NCI-H2029 (cell line): ENCODE measurements at places on chromosomes 2 and 18.

DNA sequence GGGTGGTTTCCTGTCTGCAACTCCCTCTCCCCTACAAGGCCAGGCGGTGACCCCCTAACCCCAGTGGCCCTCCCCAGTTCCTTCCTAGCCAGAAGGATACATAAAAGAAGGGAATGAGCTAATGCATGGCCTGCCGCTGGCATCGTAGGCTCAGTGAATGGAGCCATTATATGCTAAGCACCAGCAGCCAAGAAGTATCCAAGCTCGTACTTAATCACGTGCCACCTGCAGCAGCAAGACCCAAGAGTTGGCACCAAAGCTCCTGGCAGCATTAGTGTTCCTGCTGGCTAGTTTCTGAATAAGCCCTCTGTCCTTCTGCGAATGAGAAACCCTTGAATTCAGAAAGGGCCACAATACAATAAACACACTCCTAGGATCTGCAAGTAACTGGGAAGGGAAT is 4.3 kb downstream of the DBI start:
- no peak for DNase-seq

DNA sequence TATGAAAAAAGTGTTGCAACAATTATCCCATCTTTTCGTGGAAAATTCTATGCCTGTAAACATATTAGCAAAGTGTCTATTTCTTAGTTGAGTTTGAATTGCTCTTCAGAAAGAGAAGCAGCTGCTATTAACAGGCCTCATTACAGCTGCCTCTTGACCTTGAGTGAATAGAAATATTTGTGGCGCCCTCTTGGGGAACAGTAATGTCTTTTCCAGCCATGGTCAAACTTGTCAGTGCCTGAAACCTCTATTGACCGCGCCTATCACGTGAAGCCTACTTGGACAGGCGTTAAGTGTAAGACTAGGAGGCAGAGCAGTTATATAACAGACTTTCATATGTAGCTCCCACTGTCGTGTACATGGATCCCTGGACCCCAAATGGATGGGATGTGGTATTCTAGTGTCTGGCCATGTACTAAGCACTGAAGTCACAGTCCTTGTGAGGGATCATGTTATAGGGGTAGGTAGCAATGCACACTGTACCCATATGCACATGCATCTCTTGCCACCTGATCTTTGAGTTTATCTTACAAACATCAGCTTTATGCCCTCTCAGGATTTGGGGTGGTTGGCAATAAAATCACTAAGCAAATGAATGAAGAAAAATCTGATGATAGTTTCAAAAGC is 245.0 kb downstream of the PTGR3 start:
- no peak for DNase-seq

DNA sequence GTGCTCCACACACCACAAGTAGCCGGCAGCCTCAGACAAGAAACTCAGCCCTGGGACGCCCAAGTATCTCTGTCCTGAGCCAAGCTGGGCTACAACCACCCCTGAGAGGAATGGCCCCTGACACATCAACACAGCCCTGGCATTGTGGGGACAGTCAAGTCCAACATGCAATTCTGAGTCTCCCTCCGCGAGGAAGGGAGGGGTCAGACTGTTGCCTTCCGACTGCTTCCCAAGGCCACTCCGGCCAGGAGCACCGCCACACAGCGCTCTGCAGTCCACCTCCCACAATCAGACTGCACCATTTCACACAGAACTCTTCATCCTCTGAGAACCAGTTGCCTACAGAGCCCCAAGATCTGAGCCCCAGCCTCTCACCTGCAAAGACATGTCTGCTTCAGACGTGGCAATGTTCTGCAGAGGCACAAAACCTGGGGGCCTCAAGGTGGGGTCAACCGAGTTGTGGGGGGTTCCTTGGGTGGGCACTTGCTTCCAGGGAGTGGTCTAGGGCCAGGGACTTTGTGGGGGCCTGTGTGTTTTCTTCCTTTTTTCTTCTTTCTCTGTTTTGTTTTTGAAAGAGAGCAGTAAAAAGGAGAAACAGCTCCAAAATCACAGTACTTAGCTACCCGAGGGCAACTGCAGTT is 76.7 kb upstream of the SALL3 start:
- no peak for DNase-seq

GRCh38 chr2:100924122-100924519 is 78.0 kb upstream of the RPL31 start:
- DNase-seq = no peak

GRCh38 chr2:46064396-46064795 is 232.8 kb upstream of the EPAS1 start:
- no peak for DNase-seq

DNA sequence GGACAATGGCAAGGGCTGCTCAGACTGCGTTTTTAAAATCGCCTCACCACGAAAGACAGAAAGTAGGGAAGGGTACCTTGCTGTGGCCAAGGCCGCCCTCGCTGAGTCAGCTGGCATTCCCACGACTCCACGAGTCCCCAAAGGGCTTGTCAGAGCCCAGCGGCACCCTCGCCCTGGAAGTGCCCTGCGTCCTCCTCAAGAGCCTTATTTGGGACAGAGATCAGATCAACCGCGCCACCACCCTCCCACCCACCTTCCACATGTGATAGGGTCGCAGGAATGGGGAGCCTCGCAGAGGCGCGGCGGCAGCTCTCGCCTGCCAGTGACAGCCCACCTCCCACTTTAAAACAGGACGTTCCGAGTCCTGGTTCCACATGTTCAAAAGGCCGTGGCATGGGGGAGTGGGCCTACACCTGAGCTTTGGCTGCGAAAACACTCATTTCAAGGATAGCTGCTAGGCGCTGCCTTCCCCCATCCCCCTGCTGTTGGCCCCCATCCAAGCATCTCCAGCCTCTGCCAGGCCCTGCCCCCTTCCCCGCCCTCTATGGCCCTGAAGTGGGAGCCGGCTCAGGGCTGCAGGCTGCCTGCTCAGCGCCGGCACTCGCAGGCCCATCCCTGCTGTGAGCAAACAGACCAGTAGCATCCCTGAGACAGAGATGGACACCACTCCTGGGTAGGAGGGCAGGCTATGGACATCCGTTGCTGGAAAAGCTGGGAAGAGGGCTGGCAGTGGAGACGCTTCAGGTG is 38.1 kb upstream of the ARHGEF4 start:
- peak; percentile 64 for DNase-seq

- DNase-seq = no peak
Observed at GRCh38 chr18:9337873-9338272, 3.3 kb downstream of the TWSG1 start.

DNA sequence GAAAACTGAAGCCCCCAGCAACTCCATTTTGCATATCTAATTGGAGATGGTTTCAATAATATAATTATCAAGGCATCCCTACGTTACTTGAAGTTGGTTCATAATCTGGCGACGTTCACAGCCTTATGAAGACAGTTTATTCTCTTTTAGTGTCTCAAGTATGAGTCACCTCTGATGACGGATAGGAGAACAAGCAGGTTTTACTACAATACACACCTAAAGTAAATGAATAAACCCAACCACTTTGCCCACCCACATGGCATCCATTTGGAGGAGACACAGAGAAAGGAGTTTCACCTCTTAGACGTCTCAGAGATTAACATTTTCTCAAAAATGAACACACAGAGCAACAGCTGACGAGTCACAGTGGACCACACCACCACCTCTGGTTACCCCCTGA is 40.8 kb downstream of the BCL11A start:
- no peak for DNase-seq

GRCh38 chr18:6370886-6371635 is 43.6 kb downstream of the L3MBTL4 start:
- peak; percentile 81 for DNase-seq

- DNase-seq = no peak
Observed at GRCh38 chr2:177275743-177276055, 11.2 kb upstream of the NFE2L2 start.

DNA sequence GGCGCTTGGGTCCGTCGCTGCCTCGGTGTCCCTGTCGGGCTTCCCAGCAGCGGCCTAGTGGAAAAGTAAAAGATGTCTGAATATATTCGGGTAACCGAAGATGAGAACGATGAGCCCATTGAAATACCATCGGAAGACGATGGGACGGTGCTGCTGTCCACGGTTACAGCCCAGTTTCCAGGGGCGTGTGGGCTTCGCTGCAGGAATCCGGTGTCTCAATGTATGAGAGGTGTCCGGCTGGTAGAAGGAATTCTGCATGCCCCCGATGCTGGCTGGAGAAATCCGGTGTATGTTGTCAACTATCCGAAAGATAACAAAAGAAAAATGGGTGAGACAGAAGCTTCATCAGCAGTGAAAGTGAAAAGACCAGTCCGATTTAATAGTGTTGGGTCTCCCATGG is 8.0 kb downstream of the HES6 start:
- DNase-seq = no peak

- no peak for DNase-seq
Observed at GRCh38 chr2:24972315-24972961, 683 bp upstream of the DNAJC27 start.

DNA sequence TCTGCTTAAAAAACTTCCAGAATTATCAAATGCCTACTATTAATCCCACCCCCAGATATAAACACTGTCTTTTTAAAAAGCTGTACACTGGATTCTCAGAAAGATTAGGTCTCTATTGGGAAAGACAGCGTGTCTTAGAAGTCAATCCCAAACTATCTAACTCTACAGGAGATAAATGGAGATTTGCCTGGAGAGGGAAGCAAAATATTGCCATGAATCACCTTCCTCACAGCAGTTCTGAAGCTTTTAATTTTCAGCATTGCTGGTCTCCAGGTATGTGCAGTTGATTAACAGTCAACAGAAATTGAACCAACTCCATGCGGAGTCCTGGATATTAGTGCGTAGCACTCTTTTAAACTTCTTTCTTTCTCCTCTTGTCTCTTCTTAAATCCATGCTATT is 122.2 kb downstream of the DSC3 start:
- DNase-seq = no peak

DNA sequence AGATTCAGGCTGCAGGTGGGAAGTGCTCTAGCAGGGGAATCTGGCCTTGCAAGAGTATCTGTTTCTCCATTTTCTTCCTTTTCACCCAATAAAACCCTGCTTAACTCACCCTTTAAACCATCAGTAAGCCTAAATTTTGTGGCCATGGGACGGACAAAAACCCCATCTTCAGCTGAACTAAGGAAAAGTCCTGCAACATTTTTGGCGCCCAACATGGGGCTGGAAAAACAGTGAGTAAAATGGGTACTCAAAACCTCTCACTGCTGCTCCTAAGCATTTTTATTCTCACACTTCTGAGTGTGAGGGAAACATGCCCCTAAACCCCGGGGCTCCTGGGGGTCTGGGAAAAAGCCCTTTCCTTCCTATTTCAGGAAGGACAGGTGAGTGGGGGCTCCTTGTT is 414.3 kb downstream of the ZNF804A start:
- no peak for DNase-seq

DNA sequence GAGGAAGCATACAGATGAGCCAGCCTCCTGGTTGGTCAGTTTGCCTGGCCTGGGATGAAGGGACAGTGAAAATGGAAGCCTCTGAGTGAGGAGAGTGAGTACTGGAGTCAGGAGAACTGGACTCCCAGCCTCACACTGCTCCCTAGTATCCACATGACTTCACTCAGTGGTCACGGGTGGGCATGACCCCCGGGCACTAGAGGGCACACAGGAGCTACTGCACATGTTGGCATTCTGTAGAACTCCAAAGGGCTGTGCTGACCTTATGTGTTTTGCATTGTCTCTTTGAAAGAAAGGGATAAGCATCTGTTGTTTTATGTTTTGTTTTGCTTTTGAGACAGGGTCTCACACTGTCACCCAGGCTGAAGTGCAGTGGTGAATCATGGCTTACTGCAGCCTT is 23.7 kb downstream of the NCAPH start:
- DNase-seq = peak; percentile 12

- no peak for DNase-seq
Observed at GRCh38 chr2:207933396-207934065, 91.8 kb downstream of the PLEKHM3 start.

- DNase-seq = no peak
Observed at GRCh38 chr2:30707304-30707903, 99.8 kb downstream of the CAPN13 start.

GRCh38 chr2:233186851-233187250 is 64.6 kb upstream of the ATG16L1 start:
- DNase-seq = no peak

DNA sequence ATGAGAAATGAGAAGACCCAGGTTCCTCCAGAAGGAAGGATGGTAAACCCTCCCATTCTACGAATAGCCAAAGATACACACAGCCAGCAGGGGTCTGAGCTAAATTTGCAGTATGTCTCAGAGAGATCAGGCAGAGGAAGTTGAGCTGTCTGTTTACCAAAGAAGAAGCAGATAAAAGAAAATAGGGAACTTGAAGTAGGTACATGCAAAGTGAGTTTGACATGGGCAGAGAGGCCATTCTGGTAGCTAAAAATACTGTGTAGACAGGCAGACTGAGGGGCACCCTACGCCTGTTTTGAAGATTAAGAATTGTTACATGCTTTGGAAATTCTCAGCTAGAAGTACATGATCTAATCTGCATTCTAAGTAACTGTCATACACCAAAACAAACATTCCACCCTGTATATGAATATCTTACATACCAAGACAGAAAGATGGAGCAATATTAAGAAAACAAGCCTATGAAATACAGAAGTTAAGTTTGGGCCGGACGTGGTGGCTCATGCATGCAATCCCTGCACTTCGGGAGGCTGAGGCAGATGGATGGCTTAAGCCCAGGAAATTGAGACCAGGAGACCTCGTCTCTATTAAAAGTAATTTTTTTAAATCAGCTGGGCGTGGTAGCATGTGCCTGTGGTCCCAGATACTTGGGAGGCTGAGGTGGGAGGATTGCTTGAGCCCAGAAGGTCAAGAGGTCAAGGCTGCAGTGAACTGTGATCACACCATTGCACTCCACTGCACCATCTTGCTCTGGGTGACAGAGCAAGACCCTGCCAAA is 157.9 kb downstream of the ANKRD44 start:
- no peak for DNase-seq

DNA sequence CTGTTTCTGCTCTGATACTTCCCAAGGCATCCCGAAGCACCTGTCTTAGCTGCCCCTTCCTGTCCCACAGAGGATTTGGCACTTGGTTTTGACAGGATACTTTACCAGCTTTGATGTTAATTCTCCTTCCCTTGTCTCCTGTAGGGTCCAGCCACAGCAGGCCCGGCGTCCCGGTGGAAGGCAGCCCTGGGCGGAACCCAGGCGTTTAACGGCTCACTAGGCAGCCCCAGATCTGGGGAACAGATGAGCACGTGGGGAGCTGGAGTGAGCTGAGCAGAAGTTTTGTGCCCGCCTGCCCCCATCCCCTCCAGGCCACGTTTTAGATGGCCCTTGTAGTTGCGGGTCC is 11.4 kb downstream of the ANKRD23 start:
- DNase-seq = no peak

DNA sequence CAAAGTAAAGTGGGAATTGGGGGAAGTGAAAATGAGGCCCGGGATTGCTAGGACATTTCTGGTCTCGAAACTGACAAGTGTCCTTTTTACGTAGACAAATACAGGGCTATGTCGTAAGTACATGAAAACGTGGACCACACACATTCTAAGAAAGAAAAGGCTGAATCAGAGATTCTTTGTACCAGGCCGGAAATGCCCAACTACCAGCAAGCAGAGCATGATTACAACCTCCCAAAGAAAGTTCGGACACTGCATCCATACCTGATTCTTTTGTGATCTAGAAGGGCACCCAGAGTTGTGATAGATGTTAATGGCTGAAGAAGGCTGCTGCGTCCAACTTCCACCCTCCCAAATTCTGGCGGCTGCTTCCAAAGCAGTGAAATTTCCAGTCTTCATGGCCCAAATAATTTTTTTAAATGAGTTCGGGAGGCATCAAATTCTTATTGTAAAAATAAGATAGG is 1.7 kb downstream of the RBMS1 start:
- DNase-seq = no peak

GRCh38 chr2:233385489-233386044 is 31.3 kb downstream of the DGKD start:
- DNase-seq = no peak
